ENCODE measurements at places on chromosomes 2 and 18. TPM values are rescaled to one million over a fixed set of nuclear protein-coding genes. Genes with fewer than 3 reads are reported as not detected.

Gene MYO7B
- 0.50 TPM for total RNA-seq

GRCh38 chr2:102094917-102095316, 47.6 kb upstream of the IL1R1 start:
- peak; percentile 70 for DNase-seq

Gene IMPA2
- 20.2 TPM for total RNA-seq

Gene NCKAP5
- total RNA-seq: not detected
